ENCODE measurements at places on chromosomes 3 and 15. TPM values are rescaled to one million over a fixed set of nuclear protein-coding genes. Genes with fewer than 3 reads are reported as not detected.

- no peak for DNase-seq
Observed at GRCh38 chr3:156175570-156175969, 55.2 kb downstream of the KCNAB1 start.

GRCh38 chr3:46736006-46736872 lies 18.6 kb upstream of the PRSS50 start:
- no peak for DNase-seq

DNA sequence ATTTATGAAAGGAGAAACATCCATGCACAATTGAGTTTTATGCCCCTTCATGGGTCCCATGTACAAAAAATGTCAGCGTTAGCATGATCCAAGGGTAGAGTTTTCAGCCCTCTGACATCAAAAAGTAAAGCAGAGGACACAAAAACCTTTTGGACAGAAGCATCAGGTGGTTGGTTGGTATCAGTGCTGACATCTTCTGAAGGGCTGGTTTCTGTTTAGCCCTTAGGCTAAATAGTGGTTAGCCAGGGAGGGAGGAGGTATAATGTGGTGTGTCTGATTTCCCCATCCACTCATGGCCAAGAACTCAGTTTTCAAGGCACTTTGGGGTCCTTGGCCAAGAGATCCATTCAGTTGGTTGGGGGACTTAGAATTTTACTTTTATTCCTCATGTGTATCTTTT lies 16.5 kb downstream of the CCDC66 start:
- no peak for DNase-seq

- DNase-seq = no peak
Observed at GRCh38 chr3:132662212-132662611, 2.1 kb downstream of the UBA5 start.

DNA sequence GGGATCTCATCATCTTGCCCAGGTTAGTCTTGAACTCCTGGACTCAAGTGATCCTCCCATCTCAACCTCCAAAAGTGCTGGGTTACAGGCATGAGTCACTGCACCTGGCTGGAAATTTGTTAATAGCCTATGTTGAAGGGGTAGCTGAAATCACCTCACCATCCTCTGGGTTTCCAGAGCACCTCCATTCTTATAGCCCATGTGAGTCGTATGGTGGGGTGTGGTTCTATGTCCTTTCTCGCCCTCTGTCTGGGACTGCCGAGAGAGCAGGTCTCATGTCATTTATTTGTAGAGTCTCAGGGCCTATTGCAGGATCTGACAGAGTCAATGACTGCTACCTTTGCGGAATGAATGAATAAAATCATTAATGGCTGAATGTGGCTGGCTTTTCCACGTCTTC lies 20.9 kb downstream of the CEMIP start:
- DNase-seq = no peak

GRCh38 chr3:50562861-50563260 lies 4.7 kb downstream of the C3orf18 start:
- no peak for DNase-seq

The CADM2 gene
- 25.0 TPM for total RNA-seq

The ITGA11 gene
- total RNA-seq = 0.12 TPM

The ATP13A5 gene
- total RNA-seq = not detected

The MAGEF1 gene
- 13.1 TPM for total RNA-seq
